ENCODE measurements at places on chromosomes 1 and 21.

DNA sequence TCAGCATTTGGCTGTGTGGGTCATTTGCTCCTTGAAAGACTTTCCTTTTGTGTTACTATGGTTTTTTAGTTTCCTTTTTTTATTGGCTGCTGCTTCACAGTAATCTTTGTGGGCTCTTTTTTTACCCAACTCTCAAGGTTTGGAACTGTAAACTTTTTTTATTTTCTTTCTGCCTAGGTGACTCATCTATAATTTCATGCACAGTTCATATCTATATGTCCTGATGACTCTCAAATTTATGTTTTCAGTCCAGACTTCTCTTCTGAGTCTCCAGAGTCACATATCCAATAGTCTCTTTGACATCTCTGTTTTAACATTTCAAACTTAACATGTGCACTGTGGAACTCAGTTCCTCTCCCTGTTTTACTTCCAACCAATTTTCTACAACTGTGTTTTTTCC lies 83.4 kb downstream of the ATF6 start:
- DNase-seq, result no peak

GRCh38 chr1:179955287-179955680 lies 674 bp downstream of the CEP350 start:
- peak; percentile 32 for DNase-seq

DNA sequence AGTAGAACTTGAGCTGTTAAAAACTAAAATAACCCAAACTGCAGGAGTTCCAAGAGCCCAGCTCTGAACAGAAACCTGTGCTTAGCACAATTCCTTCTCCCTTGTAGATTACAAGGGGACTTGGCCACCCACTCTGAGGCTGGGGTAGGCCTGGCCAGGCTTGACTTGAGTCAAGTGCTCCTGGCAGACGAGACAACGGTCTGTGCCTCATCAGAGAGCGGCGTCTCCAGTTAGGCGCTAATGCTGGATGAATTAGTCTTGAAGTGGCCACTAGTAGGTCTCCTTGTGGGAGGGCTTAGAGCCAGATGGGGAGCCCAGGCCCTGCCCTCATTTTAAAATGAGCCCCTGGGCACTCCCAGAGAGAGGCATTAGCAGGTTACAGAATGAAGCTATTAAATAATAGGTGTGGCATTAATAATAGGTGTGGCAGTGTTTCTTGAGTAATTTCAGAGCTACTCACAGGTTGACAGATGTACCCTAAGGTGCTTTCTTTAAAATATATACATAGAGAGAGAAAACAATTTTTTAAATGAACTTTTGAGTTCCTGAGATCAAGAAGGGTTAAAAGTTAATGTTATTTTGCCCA lies 1.1 kb downstream of the EEIG2 start:
- peak; percentile 45 for DNase-seq

- DNase-seq, result no peak
Measured at GRCh38 chr1:69269491-69269890, 298.2 kb upstream of the LRRC7 start.

DNA sequence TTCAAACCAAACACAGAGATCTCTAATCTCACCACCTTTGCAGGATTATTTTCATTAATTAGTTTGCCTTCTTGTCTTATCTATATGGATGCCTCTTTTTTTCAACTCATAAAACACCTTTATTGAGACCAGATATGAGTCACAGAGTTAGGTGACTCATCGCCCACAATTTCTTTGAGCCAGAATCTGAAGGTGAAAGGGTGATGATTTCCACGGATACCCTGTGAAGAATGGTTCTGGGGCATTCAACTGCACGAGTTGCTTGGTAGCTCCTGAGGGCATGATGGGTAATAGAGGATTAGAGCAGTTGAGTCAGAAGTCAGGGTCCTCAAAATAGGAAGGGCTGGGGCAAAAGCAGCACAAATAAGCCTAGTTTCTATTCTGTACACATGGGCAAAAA lies 128.2 kb downstream of the TBX19 start:
- DNase-seq, result no peak

- DNase-seq, result no peak
Measured at GRCh38 chr1:217333939-217334338, 297.0 kb downstream of the GPATCH2 start.
